ENCODE measurements at places on chromosomes 13 and 19.
A peak's percentile ranks its signal among the peaks of the same experiment; 100 is the strongest.

GRCh38 chr13:111242585-111242984 lies 77.9 kb upstream of the TEX29 start:
- DNase-seq, result no peak

GRCh38 chr19:7142771-7143170 lies 73.3 kb downstream of the ZNF557 start:
- DNase-seq, result no peak

- DNase-seq, result no peak
Measured at GRCh38 chr13:25662516-25662915, 290.7 kb downstream of the ATP8A2 start.

- DNase-seq, result no peak
Measured at GRCh38 chr13:95150555-95150954, 150.7 kb downstream of the ABCC4 start.

DNA sequence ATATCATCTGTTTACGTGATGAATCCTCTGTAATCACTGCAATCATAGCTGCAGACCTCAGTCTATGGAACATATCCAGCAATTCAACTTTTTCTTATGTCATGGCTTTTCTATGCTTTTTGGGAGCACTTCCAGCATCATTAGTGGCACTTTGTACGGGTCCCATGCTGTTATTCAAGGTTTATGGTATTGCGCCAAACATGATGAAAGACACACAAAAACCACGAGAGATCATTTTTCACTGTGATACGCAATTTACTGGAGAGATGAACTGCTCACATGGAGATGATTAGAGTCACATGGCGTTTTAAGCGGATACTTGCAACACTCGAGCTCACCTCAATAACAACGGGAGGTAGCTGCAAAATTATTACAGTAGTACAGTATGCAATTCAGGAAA lies 2101.7 kb upstream of the PCDH20 start:
- DNase-seq, result peak; percentile 61

DNA sequence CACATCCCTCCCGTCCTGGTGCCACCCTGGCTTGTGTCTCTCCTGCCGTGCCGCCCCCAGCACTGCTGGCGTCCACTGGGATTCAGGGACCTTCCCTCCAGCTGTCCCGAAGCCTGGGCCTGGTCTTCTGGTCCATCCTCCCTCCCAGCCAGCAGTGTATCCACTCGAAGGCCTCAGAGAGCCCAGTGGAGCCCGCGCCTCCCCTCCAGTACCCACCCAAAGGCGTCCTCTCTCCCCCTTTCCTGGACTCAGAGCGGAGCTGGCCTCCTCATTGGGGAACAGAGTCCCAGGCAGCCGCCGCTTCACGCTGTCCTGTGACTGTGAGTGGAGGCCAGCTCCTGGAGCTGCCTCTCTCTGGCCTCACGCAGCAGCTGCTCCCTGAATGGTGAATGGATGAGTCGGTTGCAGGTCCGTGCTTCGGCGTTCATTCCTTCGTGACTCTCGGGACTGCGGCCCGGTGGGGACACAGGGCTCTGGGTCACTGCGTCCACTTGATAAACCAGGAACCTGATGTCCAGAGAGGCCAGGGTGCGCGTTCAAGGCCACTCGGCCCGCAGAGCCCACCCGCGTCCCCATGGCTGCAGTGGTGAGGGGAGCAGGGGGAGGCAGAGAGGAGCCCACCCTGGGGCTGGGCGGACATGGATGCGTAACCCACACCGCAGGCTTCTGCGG lies 12.1 kb downstream of the ONECUT3 start:
- no peak for DNase-seq

GRCh38 chr19:6693681-6694080 lies 23.7 kb upstream of the TNFSF14 start:
- DNase-seq, result no peak

DNA sequence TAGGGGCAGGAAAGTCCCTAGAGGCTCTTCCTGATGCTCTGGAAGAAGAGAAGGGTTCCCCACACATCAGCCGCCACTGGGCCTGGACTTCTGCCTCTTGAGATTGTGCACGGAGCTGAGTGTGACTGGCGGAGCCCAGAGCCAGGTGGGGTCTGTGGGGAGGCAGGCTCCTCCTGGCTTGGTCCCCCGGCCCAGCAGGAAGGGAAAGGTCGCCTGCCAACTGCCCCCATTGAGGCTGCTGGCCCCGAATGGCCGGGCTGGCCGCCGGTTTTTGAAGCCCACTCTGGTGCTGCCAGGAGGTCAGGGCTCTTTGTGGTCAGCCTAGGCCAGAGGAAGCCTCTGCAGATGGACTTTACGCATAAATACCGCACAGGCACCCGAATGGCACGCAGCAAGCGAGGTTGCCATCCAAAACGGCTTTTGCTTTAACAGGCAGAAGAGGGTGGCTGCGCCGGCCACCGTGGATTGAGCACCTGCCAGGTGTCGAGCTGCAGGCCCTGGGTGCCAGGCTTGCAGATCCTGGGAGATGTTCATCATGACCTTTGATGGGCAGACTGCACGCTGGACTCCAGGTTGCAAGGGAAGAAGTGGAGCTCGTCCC lies 5.0 kb downstream of the DAZAP1 start:
- no peak for DNase-seq

DNA sequence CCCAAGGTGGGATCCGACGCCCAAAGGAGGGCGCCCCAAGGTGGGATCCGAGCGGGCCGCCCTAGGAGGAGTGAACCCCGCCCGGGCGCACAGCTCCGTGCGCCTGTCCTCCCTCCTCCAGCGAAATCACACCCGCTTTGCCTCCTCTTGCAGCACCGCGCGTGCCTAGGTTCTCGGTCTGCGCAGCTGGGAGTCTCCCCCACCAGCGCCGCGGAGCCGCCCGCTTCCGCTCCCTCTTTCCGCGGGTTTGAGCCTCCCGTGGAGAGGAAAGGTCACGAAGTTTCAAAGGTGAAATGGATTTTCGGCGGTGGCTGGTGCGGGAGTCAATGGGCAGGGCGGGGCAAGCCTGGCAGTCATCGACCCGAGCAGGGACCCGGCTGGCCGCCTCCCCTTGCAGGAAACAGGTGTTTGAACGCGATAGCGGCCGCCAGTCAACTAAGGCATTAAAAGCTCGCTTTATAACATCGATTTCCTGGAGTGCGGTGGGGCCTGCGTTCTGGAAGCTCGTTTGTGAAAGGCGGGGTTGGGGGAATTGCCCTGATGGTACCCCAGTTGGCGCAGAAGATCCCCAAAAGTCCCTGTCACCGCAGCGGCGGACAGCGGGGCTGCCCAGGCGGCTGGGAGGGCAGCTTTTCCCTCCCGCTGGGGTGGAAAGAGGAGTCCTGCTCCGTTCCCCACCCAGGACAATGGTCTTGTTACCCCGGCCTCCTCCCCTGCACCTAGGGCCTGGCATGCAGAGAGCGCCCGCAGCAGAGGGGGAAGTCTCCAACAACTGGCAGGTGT lies 9.0 kb upstream of the SOX1 start:
- DNase-seq, result no peak

DNA sequence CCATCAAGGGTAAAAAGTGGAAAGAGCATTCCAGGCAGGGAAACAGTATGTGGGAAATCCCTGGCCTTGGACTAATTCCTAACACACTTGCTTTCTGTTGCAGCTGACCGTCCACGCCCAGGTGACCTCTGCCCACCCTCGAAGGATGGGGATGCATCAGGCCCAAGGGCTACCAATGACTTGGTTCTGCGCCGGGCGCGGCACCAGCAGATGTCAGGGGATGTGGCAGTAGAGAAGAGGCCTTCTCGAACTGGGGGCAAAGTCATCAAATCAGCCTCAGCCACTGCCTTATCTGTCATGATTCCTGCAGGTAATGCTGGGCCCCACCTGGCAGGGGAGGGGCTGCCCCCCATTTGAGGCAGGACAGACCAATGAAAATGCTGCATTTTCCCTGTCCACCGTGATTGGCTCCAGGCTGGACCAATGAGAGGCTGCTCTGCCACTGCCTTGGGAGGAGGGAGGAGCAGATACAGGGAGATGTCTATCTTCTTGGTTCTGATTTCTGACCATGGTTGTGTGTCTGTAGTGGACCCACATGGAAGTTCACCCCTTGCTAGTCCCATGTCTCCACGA lies 12.6 kb downstream of the DNASE2 start:
- DNase-seq, result no peak

- no peak for DNase-seq
Measured at GRCh38 chr19:41563854-41564514, 12.0 kb upstream of the CEACAM21 start.

DNA sequence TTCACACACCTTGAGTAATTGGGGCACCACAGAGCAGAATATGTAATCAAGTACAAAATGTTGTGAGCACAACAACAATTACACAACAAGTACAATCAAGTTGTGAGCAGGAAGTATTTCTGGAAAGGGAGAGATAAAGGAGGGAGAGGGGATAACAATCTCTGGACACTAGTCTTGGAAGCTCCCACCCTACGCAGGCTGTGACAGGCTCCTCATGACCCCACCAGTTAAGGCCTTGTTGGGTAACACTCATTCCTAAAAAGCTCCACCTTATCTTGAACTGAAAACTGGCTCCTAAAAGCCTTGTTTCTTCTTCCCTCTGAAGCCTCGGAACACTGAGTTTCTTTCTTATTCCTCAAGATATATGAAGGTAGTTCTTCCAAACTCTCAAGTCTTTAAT lies 806.0 kb downstream of the UQCRFS1 start:
- DNase-seq, result no peak

GRCh38 chr19:18300930-18301717 lies 19.7 kb upstream of the JUND start:
- peak; percentile 60 for DNase-seq

DNA sequence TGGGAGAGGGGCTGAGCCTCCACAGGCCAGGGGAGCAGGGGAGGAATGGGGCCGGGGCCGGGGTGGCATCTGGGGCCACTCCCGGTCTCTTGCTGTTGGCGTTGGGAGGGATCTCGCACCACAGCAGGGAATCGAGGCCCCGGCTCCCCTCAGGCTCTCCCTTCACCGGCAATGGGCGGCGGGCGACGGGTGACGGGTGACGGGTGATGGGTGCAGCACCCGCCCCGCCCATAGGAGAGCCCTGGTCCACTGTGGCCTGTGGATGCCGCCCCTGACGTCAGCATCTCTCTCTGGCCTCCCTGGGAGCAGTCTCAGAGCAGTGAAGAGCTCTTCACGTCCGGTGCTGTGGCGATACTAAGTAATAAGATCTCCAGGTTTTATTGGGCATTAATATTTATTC lies 133.6 kb downstream of the KDM4B start:
- no peak for DNase-seq

- no peak for DNase-seq
Measured at GRCh38 chr19:30488191-30488590, 116.0 kb downstream of the ZNF536 start.

DNA sequence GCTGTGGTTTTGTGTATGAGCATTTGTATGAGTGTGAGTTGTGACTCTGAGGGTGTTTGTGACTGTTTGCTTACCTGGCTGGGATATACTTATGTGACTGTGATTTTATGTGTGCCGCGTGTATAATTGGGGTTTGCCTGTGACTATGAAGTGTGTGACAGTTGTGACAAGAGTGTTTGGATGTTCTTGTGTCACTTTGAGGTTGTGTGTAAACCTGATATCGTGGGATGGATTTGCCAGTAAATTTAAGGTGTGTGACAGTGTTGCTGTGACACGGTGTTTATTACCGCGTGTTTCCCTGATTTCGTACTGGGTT lies 442 bp downstream of the ZNF420 start:
- no peak for DNase-seq

DNA sequence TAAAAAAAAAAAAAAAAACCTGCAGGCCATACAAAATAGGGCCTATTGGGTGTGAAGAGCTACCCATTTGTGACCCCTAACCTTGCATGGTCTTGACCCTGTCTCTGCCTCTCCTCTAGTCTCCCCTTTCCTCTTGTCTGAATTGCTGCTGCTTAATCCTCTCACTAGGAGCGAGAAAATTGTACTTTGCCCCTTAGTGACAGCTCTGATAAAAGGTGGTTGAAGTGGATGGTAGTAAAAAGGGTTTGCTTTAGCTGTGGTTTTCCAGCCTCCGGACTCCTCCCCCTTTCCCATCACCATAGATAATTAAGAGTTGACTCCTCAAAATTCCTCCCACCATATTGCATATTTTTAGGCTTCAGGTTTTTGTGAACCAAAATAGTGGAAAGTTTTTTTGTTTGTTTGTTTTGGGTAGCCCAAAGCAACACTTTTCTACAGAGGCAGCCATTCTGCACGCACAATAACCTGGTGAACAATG lies 23.5 kb downstream of the ACTN4 start:
- DNase-seq, result no peak

DNA sequence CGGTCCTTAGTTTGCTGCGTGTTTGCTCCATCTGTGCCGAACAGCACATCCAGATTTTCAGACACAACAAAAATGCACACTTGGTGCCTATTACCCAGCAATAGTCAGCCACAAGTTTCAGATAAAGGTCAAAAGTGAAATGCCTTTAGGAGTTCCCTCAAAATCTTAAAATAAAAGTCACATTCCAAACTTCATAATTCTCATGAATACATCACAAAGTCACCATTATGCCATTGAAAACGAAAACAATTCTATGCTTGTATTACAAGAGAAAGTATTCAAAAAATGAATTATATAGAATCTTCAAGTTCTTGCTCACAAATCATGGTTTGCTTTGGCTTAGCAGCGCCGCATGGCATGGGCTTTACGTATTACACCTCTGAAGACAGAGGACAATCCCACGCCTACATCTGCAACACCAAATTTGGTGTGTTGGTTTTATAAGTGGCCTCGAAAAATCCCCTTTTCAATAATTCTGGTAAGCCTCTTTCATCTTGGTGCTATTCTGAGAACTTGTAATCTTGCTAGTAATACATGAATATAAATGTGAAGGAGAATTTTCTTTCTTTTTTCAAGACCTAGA lies 26.6 kb downstream of the COL4A1 start:
- DNase-seq, result no peak

GRCh38 chr19:57850553-57851017 lies 926 bp downstream of the ZNF587 start:
- no peak for DNase-seq

DNA sequence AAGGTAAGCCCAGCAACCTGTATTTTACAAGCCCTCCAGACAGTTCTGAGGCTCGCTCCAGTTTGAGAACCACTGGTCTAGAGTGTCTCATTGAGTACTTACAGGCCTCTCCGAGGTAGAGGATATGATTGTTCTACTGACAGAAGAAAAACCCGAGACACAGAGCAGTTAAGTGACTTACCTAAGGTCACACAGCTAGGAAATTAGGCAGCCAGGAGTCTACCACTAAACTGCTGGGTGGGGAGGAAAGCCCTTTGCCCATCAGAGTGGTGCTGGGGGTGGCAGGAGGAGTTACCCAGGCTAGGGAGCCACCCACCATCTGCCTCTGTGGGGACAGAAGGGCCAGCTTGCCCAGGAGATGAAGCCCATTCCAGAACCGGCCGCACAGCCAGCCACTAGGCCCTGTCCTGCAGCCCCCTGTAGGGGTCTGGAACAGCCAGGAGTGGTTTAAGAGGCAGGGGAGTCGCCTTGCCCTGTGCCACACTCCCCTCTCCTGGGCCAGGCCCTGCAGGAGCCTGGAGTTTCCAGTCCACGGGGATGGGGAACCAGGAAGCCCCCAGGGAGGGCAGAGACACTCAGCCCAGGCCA lies 703 bp downstream of the RASGRP4 start:
- no peak for DNase-seq

DNA sequence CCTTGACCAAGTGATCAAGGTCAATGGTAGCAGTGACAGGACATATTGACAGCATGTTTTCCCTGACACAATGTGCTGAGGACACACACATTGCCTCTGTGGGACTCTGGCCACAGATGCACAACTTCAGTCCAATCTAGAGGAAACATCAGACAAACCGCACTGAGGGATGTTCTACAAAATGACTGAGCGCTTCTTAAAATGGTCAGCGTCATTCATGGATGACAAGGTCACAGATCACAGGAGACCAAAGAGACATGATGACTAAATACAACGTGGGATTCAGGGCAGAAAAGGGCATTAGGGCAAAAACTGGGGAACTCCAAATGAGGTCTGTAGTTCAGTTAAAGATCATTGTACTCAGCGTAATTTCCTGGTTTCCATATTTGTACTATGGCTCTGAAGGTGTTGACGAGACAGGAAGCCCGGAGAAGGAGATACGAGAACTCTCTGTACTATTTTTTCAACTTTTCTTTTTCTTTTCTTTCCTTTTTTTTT lies 20.6 kb downstream of the PBX4 start:
- DNase-seq, result no peak

All from BJ (cell line).